ENCODE measurements at places on chromosomes 7 and 10.

DNA sequence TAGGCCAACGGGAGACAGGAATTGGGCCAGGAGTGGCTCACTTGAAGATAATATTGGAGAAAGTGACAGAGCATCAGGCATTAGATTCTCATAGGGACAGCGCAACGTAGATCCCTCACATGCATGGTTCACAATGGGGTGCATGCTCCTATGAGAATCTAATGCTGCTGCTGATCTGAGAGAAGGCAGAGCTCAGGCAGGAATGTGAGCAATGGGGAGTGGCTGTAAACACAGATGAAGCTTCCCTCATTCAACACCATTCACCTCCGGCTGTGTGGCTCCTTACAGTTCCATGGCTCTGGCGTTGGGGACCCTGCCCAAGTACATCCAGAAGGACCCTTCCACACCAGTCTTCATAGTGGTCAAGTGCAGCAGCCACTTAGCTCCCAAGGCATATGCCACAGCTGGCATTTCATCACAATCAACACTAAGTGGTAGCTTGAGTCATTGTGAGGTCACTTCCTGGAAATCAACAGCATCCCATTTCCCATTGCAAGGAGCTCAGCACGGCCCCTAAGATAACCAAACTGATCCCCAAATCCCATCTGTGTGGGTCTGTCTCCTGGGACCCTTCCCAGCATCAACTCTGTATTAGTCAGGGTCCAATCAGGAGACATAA is 174.5 kb downstream of the TPST1 start:
- DNase-seq: no peak

GRCh38 chr7:272631-273030 is 17.3 kb upstream of the FOXL3 start:
- DNase-seq: no peak

DNA sequence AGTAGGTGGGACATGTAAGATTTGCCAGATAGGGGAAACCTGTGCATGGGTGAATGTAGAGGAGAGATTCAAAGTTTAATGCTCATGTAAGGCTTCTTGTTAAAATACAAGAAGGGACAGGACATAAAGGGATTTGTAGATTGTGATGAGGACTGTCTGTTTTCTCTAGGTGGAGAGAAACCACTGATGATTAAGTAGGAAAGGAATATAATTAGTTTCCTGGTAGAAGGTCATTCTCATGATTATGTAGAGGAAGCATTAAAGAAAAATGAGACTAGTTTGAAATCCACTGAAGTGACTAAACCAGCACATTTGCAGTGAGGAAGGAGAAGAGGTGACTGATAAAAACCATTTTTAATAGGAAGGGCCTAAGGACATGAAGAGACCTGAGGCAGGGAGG is 19.6 kb upstream of the MACC1 start:
- DNase-seq: no peak

DNA sequence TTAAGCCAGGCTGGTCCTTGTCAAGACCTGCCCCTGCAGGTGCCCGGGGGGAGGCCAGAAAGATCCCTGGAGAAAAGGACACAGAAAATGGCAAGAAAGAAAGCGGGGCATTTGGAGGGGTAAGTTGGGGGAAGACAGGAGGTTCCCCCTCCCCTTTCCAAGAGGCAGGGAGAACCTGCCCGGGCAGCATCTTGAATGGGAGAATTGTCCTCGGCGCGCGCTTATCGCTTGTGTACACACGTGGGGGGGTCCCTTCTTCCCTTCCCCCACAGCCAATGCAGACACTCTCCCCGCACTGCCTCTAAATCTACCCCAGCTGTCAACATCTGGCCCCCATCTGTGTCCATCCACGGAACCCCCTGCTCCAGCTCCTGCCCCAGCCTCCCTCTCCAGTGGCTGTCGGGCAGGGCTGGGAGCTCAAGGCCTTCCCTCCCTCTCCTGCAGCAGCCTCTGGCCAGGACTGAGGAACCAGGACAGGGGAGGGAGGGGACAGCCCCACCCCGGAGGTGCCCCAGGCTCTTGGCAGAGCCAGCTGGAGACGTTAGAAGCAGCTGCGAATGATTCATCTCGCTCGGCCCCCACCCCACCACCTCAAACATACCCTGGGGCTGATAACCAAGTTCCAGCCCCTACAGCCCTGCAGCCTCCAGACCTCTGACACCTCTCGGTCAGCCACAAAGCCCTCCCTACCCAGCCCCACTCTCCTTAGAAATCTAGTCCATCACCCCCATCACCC is 25.3 kb downstream of the EPHB4 start:
- no peak for DNase-seq

GRCh38 chr7:131604841-131605279 is 48.4 kb upstream of the PODXL start:
- no peak for DNase-seq

DNA sequence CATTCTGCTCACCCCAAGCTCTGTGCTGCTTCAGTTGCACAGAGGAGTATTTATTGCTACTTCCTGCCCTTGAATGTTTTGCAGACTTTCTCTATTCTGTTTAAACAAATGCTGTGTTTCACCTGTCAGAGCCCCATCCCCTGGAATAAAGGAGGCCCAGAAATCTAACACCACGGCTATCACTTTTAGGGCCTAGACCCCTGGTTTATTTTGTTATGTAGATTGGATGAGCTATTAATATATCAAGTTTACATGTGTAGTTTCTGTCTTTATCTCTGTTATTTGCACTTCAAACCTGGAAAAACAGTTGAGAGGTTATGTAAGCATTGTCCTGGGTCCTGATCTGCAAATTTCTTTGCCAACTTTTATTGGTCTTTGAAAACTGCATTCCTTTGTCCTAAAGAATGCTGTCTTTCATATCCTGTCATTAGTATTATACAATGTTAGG is 630.1 kb downstream of the PARD3 start:
- no peak for DNase-seq

DNA sequence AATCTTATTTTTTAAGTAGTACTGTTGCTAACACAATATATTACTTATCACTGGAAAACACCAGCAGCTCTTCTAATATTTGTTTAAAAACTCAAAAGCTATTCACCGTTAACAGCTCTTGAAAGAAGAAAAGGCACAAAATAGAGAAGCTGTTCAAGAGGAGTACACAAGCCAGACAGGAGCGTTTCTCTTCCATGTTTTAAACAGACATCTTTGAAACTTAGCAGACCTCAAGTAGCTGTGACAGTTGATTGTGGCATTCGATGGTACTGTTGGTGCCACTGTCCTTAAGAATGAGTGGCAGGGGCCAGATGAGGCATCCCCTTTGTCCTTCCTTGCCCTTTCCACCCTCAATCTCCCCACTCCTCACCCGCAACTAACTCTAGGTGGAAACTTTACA is 81.6 kb upstream of the PRR15 start:
- DNase-seq: no peak

- no peak for DNase-seq
Observed at GRCh38 chr7:45890902-45891461, 2.7 kb downstream of the IGFBP1 start.

GRCh38 chr10:133079836-133080682 is 7.7 kb upstream of the ADGRA1 start:
- no peak for DNase-seq

DNA sequence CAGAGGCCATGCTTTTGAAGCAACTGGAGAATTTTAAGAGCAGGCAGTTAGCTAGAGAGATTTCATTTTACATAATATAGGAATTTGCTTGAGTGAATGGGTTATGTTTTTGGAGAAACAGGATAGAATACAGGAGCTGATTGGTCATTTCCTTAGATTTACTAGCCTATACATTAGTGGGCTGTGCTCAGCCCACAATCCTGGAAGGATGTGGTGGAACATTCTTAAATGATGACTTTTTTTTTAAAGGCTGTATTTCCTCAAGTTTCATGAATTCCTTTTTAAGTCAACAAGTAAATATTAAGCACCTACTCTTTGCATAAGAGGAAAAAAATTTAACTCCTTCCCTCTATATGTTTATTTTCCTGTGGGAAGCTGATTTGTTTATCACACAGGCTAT is 314.4 kb upstream of the BMPER start:
- DNase-seq: no peak

DNA sequence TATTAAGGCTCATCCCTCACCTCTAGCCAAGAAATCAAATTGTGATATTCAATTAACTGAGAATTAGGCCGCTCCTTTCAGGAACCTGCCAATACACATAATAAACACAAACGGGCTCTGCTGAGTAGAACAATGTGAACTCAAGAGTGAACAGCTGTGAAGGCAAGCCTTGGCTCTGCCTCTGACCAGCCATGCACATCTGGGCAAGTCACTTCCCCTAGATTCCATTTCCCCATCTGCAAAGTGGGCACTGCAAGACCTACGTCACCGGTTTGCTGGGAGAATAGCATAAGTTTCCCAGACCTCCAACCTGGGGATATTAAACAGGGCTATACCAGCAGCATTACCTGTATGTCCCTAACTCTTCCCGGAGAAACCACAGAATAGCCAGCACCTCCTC is 355.2 kb downstream of the TNS3 start:
- DNase-seq: no peak

- DNase-seq: no peak
Observed at GRCh38 chr7:43602256-43602655, 19.3 kb downstream of the STK17A start.

- no peak for DNase-seq
Observed at GRCh38 chr7:101362334-101363195, at the start of gene COL26A1. TSS of gene COL26A1 (plus strand) at chr7:101362875. CDS start at chr7:101363033, 158 bp downstream.

GRCh38 chr7:149884016-149884415 is 10.2 kb downstream of the ATP6V0E2 start:
- DNase-seq: no peak

GRCh38 chr7:143321734-143322133 is 5.8 kb downstream of the CLCN1 start:
- no peak for DNase-seq

- no peak for DNase-seq
Observed at GRCh38 chr7:100510437-100511239, 26.9 kb downstream of the NYAP1 start.

- no peak for DNase-seq
Observed at GRCh38 chr7:131640686-131641085, 84.3 kb upstream of the PODXL start.

DNA sequence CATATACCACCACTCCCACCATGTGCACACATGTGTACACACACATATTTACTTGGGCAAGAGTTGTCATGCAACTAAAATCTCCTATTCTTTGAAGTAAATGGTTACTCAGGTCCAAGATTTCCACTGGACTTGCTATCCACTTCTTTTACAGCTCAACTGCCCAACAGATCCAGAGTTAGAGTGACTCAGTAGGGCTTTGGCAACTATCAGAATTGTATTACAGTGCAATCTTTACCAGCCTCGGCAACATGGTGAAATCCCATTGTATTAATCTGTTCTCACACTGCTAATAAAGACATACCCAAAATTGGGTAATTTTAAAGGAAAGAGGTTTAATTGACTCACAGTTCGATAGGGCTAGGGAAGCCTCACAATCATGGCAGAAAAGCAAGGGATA is 51.9 kb upstream of the ABLIM1 start:
- no peak for DNase-seq

All from hippocampal formation (tissue), 2 donors.